Fibroblast of skin of right quadriceps (primary cell): ENCODE measurements at places on chromosomes 1 and 21.

- DNase-seq: no peak
These were observed 28.1 kb upstream of the COL6A2 start for GRCh38 chr21:46069719-46070279.

GRCh38 chr1:172144445-172145061 lies 275.9 kb upstream of the C1orf105 start:
- DNase-seq: peak; percentile 100

- peak; percentile 45 for DNase-seq
These were observed 39.1 kb downstream of the TYW3 start for GRCh38 chr1:74771913-74772515.

DNA sequence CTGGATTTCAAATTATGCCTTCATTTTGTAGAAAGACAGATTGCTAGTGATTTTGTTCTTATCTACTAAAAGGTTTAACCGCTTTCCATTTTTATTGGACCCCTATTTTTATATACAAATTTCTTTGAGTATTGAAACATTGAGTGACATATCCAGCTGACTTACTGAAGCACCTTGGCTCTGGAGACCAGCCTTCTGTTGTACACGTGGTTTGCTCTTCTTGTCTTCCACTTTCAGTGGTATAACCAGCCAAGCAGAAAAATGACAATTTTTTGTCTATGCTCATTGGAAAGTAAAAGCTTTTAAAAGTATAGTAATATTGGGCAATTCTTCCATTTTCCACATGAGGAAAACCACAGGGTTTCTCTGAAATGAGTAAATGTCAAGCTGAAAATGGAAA lies 4.4 kb downstream of the F13B start:
- no peak for DNase-seq

- DNase-seq: no peak
These were observed 394.5 kb upstream of the PKN2 start for GRCh38 chr1:88289401-88290102.

GRCh38 chr21:35922618-35923017 lies 137.7 kb downstream of the SETD4 start:
- no peak for DNase-seq

GRCh38 chr1:167542109-167543032 lies 11.2 kb downstream of the CREG1 start:
- no peak for DNase-seq

GRCh38 chr1:228802386-228803220 lies 67.3 kb downstream of the RHOU start:
- no peak for DNase-seq
